ENCODE measurements at places on chromosomes 3 and 15.

DNA sequence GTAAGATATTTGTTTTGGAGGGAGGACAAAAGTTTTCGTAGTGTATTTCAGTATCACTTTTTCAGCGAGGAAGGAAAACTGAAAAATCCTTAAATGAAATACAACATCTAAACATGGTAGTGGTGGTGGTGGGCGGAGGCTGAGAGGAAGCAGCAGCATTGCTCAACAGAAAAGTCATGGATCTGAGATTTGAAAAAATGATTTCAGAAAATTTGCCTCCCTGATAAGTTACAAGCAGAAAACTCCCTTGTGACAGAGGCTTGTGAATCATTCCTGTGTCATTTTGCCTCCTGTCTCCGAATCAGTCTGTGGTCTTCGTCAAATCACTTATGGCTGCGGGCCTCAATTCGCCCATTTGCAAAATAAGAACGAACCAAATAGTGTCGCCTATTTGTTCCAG is 965 bp upstream of the CRBN start:
- no peak for DNase-seq

DNA sequence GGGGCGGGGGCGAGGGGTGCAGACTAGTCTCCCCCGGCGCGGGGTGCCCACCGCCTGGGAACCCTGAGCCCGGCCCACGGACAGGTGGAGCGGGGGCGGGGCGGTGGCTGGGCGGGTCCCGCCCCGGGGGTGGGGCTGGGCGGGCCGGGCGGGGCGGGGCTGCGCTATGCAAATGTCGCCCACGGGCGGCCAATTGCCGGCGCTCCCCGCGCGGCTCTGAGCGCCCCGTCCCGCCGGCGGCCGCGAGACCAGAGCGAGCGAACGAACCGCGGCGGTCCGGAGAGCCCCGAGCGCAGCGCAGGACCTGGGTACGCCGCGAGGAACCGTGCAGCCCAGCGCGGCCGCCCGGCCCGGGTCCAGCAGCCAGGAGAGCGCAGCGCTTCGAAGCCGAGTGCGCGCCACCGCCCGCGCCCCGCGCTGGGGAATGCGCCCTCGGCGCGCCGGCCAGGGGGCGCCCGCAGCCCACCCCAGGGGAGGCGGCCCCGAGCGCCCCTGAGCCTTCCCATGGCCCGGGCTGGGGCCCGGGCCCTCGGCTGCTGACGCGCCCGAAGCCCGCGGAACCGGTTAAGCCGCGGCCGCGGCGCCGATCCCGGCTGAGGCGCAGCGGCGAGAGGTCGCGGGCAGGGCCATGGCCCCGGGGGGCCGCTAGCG is at the start of gene SEMA3F:
Gene SEMA3F (plus strand): TSS at position 485 of the 651 bp plus-strand sequence. CDS start 4,299 bp downstream, outside the sequence.
- peak; percentile 42 for DNase-seq

- DNase-seq, result peak; percentile 81
These were observed 284 bp upstream of the TSC22D2 start for GRCh38 chr3:150407808-150408220.

DNA sequence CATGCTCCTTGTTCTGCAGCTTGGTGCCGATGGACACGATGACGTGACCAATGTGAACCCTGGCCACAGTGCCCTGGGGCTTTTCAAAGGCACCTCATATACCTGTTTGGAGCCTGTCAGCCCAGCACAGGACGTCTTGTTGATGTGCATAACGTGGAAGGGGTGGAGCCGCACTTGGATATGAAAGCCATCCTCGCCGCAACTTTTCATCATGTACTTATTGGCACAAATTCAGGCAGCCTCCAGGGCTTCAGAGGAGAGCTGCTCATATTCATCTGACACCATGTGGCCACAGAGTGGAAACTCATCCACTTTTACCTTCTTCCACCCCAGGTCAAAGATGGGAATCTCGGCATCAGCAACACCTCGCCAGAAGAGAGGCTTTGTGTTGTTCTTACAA is 24.7 kb downstream of the POPDC2 start:
- DNase-seq, result no peak

GRCh38 chr3:191631496-191631895 is 170.5 kb downstream of the PYDC2 start:
- DNase-seq, result no peak

DNA sequence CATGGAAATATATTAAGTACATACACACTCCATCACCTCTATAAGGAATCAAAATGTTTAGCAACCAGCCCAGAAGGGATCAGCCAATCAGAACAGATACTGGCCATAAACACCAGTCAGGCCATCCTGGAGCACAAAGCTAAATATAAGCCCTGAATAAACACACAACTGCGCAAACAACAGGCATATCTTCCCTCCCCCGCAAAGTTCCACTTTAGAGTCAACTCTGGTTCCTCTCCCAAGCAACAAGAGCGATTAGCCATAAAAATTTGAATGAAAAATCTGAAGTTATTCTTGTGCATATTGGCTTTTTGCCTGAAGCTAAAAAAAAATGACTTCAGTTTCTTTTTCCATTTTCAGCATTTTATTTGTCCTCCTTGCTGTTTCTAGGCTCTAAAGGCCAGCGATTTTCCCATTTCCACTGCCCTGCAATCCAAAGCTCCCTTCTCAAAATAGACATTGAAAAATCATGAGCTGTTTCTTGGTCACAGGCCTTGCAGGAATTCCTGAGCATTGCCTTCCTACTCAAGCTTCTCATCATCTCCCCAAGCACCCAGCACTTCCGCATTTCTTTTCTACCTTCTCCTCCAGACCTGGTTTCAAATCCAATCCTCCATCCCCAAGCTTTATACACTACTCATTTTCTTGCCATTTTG is 247.9 kb downstream of the ZMAT3 start:
- no peak for DNase-seq

GRCh38 chr3:18779704-18780103 is 354.6 kb upstream of the SATB1 start:
- DNase-seq, result no peak

GRCh38 chr3:102078854-102079808 is 229.8 kb downstream of the NFKBIZ start:
- DNase-seq, result no peak

DNA sequence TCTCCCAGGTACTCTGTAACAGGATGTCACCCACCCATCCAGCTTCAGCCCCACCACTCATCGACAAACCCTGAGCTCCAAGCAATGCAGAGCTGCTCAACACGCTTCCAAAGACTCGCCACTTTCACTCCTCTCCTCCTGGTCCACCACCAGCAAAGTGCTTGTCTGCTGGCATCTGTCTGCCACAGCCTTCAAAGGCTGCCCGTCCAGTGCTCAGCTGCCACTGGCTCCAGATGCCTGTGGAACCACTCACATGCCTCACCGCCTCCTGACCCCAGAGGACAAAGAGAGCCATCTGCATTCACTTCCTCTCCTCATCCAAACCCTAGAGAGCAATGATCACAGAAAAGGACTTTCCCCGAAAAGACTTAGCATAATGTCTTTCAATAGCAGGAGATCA is 109.5 kb upstream of the OCA2 start:
- peak; percentile 4 for DNase-seq

DNA sequence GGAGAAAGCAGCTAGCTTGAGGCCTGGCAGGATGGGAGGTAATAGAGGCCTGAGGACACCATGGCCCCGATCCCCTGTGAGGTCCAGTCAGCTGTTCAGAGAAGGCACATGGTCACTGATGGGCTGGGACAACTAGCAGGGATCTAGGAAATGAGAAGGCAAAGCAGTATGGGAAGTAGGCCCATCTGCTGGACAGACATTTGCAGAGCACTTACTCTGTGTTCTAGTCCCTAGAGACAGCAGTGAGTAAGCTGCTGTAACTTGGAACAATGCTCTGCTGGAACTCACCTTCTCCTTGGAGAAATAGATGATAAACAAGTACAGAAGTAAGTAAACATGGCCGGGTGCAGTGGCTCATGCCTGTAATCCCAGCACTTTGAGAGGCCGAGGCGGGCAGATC is 7.1 kb downstream of the ECE2 start:
- no peak for DNase-seq
